ENCODE measurements at places on chromosomes 7 and 10.

- DNase-seq, result no peak
These were observed 82.3 kb upstream of the GTF2I start for GRCh38 chr7:74575083-74575784.

- DNase-seq, result no peak
These were observed 152.5 kb downstream of the LCOR start for GRCh38 chr10:96984541-96985131.

DNA sequence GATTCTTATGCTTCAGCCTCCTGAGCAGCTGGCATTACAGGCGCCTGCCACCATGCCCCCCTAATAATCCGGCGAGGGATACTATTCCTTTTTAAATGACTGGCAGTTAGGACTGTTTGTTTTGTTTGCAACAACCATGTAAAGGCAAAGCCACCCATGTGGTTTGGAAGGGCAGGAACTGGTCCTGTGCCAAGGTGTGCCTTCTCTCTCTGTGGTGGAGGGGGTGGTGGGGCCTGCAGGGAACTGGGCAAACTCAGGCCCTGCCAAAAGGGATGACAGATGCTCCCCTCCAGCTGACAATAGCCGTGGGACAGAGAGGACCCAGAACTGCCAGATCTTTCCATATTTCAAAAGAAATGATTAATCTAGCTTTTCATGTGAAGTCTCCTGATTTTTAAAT, 23.5 kb upstream of the WAPL start:
- DNase-seq, result no peak

- no peak for DNase-seq
These were observed 202.4 kb upstream of the TCERG1L start for GRCh38 chr10:131513901-131514300.

- DNase-seq, result no peak
These were observed 1.5 kb downstream of the CTBP2 start for GRCh38 chr10:125158601-125159485.

DNA sequence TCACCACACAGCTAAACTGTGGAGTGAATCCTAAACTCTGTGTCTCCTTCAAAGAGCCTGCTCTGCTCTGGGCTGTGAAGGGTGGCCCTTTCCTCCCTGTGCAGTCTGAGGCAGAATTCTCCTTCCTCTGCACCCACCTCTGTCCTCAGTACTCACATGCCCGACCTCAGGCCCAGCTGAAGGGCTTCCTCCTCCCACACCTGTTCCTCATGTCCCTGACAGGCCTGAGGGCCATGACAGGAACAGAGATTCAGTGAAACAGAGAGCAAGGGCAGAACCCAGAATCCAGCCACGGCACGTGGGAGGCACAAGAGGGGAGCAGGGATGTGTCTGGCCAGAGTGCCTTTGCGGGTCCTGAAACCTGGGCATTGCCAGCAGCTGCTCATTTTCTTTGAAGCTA, 13.9 kb downstream of the CREB3L2 start:
- no peak for DNase-seq

- DNase-seq, result no peak
These were observed 53.3 kb upstream of the UBN2 start for GRCh38 chr7:139177696-139178095.

- DNase-seq, result no peak
These were observed 89.8 kb downstream of the GLRX3 start for GRCh38 chr10:130226012-130226411.

GRCh38 chr7:130841416-130841815, 107.4 kb upstream of the KLF14 start:
- DNase-seq, result no peak

GRCh38 chr7:149729983-149730801, 43.2 kb downstream of the ZNF467 start:
- DNase-seq, result no peak

DNA sequence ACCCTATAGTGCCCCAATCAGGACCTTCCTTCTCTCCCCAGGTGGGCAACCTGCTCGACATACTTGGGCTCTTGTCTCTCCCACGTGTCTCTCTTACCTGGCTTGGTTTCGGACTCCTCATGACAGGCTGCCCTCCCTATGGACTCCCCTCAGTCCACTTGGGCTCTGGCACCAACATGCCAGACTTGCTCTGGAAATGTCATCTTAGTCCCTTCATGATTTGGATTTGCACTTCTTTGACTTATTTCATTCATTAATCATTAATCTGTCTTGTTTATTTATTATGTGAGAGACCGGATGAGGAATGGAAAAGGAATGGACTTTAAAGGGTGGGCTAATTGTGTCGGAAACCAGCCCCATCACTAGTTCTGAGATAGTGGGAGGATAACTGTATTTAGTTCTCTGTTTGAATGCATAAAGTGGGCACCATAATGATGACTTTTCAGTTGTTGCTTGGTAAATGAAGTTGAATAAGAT, 108.0 kb downstream of the SND1 start:
- no peak for DNase-seq

- no peak for DNase-seq
These were observed 99.2 kb downstream of the DLG5 start for GRCh38 chr10:77827366-77827765.

DNA sequence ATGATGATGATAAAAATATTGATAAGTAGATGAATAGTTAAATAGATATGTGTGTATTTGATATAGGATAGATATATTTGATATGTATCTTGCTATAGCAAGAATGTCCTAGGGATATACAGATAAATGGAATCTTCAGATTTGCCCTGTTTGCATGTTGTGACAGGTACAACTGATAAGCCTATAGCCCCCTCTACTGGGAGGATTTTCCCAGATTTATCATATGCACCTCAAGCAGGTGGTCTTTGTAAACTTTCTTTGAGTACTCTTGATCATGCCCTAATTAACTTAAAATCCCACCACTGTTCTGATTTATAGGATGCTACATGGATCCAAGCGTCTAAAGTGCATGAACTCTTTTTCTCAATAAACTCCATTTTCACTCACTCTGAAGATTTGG, 1050.7 kb downstream of the SORCS3 start:
- no peak for DNase-seq

- DNase-seq, result no peak
These were observed 49.8 kb downstream of the FHIP2A start for GRCh38 chr10:114871379-114871778.

DNA sequence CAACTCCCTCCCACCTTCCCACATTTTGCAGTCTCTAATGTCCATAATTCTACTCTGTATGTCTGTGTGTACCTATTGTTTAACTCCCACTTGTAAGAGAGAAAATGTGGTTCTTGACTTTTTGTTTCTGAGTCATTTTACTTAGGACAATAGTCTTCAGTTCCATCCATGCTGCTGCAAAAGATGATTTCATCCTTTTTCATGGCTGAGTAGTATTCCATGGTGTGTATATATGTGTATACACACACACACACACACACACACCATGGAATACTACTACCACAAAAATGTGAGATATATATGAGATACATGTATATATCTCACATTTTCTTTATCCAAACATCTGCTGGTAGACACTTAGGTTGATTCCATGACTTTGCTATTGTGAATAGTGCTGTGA, 182.1 kb upstream of the GALNT17 start:
- no peak for DNase-seq

Data from stimulated activated CD4-positive, alpha-beta T cell treated with anti-CD3 and anti-CD28 coated beads, Interleukin-4, amount 100 ng/mL, for 1 hour (primary cell).